AG09319 (cell line): ENCODE measurements at places on chromosomes 1 and 21.
A peak's percentile ranks its signal among the peaks of the same experiment; 100 is the strongest.

- DNase-seq, result no peak
Measured at GRCh38 chr21:37665230-37666024, 250.8 kb downstream of the KCNJ6 start.

DNA sequence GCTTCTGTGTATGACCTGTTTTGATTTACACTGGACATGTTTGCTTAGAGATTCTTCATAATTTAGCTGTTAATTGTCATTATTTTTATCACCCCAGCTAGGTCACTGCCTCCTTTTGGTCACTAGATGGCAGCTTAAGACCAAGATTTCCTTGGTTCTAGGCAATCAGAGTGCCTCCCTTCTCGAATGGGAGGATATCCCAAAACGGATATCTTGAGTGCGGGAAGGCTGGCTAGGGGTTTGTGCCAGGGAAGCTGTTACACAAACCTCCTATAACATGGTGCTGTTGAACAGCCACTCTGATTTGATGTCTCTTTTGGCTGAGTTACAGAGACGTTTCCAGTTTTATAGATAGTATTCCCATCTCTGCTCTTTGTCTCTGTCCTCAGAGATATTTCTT is 283.5 kb downstream of the S1PR1 start:
- peak; percentile 3 for DNase-seq

- no peak for DNase-seq
Measured at GRCh38 chr1:177959811-177960515, 9.9 kb downstream of the SEC16B start.

GRCh38 chr1:221776495-221777301 is 34.8 kb upstream of the DUSP10 start:
- DNase-seq, result no peak

GRCh38 chr1:31730336-31731048 is 26.7 kb upstream of the COL16A1 start:
- no peak for DNase-seq

GRCh38 chr1:8560611-8561544 is 243.0 kb downstream of the SLC45A1 start:
- DNase-seq, result no peak

DNA sequence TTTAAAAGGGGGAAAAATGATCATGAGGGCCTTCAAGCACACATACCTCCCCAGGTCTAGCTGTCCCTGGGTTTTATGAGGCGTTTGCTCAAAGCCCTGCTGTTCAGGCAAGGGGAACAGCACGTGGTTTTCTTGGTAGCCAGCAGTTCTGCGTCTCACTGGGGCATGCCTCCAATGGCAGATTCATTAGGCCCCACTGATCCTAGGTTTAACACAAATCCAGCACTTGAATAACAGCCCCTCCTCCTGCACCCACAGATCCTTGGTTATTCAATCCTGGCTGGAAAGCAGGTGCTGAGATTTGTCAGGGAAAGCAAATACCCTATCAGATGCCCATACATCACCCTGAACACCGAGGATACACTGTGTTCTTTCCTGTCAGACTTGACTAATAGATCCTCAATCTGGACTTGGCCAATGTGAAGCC is 106.4 kb downstream of the ZC3H11B start:
- DNase-seq, result no peak

DNA sequence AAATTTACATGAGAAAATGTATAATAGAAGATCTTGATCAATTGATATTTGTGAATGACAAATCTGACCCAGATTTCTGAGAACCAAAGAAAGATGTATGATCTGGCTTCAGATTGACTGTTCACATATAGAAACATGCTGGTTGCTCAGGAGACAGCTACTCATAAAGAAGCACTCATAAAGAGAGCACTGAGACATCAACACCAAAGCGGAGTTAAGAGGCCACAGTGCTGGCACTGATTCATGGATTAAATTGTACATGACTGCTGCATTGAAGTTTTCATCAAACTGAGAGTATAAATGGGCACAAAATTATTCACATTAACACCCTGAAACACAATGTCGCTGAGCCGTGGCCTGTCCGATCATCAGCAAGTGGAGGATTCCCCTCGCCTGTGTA is 46.2 kb downstream of the SH3GLB1 start:
- no peak for DNase-seq

DNA sequence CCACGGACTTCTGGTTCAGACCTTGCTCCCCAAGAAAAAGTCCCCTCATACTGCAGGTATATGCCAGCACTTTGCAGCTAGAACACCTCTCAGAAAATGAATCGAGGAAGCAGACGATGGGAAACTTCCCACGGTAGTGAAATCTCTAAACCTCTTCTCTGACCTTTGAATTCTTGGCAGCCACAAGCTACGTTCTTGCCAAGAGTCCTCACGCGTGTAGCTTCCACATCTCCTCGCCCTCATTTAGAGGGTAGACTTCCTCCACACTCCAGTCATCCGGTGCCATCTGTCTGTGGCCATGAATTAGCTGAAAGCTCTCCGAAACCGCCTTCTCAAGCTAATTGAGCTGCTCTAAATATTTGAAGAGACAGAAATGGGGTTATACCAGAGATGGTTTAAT is 127.8 kb downstream of the RGS7 start:
- peak; percentile 12 for DNase-seq

DNA sequence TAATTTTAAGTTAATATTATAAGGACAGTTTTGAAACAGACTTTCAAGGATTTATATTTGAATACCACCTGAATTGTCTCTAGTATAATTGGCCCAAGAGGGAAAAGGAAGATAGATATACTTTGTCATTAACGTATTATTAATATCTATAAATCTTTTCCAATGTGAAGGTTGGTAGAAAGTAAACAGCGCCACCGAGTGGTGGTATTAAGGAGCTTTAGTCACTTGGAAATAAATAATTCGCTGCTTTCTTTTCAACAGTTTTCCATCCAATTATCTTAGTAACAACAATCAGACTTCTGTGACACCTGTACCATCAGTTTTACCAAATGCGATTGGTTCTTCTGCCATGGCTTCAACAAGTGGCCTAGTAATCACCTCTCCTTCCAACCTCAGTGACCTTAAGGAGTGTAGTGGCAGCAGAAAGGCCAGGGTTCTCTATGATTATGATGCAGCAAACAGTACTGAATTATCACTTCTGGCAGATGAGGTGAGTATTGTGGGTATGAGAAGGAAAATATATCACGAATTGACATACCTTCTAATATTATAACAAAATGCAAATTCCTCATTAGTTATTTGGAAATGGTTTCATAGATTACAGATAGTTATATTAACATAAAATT is 37.7 kb downstream of the SH3GLB1 start:
- no peak for DNase-seq

DNA sequence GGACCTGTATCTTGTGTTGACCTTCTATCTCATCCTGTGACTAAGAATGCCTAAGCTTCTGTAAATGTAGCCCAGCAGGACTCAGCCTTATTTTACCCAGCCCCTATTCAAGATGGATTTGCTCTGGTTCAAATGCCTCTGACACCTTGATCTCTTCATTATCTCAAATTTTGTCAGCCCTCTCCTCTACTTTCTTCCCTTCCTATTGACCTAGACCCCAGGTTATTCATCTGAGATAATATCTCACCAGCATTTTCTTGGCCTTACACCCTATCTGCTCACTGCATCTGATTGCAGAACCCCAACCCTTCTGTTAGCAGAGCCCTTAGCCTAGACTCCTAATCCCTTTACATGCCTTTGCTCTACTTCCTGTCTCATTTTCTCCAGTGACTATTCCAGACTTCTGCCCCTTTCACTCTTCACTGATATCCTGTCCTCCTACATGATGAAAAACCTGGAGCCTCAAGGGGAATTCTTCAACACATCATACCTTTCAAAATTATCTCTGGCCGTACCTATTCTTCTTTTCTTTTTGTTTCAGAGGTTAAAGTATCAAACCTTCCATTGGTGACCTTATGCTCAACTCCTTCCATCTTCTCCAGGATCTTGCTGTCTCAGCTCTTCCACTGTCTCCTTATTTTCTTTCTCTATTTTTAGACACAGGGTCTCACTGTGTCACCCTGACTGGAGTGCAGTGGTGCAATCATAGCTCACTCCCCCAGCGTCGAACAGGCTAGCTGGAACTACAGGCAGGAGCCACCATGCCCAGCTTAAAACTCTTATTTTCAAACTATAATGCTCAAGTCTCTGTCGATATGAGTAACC is 44.9 kb downstream of the WDR64 start:
- DNase-seq, result no peak

DNA sequence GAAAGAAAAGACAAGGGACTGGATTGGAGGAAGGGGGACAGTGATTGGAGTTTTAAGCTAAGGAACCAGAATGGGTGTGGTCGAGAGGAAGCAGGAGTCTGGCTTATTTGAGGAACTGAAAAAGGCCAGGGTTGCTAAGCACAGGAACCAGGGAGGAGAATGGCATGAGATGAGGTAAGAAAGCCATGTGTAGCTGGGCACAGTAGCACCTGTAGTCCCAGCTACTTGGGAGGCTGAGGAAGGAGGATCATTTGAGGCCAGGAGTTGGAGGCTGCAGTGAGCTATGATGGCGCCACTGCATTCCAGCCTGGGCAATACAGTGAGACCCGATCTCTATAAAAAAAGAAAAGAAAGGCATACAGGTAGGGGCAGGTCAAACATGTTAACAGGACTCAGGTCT is 8.1 kb upstream of the KHDRBS1 start:
- no peak for DNase-seq

- no peak for DNase-seq
Measured at GRCh38 chr21:32021319-32021994, 148.6 kb downstream of the HUNK start.

DNA sequence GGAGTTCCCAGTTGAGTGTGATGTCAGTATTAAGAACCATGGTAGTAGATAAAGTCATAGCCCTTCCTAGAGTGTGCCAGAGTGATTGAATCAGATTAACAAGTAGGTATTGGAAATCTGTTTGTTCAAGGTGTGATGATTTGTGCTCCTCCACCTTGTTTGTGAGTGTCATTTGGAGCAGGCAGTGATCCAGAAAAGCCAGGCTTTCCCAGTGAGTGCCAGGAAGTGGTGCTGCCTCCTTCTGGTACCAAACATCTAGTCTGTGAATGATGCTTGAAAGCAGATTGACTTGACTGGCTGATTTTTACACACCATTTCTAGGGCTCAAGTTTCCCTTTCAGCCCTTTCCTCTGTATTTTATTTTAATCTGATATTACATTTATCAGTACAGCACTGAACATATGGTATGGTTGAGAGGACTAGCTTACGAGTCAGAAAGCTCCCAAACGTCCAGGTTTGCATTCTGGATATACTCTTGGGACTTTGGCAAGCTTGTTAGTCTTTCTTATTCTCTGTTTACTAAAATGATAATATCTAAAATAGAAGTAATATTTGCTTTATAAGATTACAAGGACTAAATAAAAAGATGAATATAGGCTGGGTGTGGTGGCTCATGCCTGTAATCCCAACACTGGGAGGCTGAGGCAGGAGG is 100.7 kb downstream of the PATJ start:
- no peak for DNase-seq

DNA sequence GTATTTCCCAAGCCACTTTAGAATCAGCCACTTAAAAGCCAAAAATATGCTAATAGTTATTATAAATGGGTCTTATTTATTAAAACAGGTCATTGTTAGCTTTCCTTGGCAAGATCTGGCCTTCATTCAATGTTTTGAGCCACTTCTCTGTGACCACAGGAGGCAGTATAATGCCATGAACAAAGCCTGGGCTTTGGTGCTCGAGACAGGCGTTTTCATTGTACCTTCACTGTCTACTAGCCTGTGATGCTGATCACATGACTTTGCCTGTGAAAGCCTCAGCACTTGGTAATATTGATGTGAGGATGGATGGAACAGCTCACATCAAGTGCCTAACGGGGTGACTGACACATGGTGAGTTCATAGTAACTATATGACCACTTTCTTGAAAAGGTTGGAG is 217.0 kb downstream of the RWDD3 start:
- DNase-seq, result no peak

DNA sequence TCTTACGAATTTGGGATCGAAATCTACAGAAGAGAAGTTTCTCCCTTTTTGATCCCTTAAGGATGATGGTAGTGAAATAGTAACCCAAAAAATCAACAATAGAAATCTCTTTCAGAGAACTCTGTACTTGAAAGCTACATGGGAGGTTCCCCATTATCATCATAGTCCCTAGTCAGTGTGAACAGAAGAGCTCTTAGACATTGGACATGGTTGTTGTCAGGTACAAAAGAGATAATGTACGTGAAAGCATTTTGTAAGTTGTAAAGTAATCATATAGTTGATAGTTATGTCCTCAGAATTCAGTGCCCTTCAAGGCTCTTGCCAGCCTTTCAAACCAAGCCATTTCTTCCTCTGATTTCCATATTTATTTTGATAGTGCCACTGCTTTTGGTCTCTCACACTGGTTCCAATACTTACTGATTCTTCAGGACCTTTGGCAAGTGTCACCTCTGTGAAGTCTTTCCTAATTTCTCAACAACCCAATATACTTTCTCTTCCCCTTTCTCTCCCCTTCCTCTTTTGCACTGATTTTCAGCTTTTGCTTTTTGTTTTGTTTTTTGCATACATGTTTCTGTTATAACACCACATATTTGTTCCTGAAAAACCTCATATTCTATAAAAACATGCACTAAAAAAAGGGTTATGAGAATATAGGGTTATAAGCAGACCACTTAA is 22.4 kb downstream of the VPS45 start:
- DNase-seq, result no peak

DNA sequence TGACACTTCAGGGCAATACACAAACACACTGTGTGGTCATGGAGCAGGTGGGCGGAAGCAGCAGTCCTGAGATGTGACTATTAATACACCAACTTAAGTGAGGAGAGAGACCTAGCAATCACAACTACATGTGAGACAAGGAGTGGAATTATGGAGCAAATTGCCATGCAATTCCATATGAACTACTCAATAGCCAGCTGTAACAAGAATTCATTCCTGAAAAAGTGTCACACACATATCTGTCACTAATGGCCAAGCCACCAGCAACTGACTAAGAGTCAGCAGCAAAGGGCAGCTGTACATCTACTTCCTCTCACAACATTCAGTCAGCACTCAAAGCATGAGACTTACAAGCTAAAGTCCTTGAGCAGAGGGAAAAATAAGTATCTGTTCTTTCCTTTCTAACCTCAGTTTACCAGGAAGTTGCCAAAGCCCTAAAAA is 46.2 kb downstream of the GPR3 start:
- DNase-seq, result no peak

- DNase-seq, result no peak
Measured at GRCh38 chr1:223748773-223749733, 36.7 kb downstream of the CAPN2 start.
